ENCODE measurements at places on chromosomes 16 and 17.
A peak's percentile ranks its signal among the peaks of the same experiment; 100 is the strongest.

- no peak for DNase-seq
Measured at GRCh38 chr16:61887903-61888302, 148.3 kb downstream of the CDH8 start.

DNA sequence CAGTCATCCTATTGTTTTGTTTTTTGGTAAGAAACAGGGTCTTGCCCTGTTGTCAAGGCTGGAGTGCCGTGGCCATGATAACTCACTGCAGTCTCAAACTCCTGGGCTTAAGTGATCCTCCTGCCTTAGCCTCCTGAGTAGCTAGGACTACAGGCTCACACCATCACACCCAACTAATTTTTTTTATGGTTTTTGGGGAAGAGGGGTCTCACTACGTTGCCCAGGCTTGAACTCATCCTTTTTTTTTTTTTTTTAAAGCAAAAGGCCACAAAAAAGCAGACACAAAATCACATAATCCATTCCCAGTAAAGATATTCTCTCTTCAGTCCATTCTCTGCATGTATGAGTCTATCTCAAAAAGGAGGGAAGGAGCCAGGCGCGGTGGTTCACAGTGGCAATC is 5.5 kb downstream of the SPAG9 start:
- DNase-seq = no peak

- no peak for DNase-seq
Measured at GRCh38 chr17:30796016-30796415, 28.5 kb downstream of the CRLF3 start.

DNA sequence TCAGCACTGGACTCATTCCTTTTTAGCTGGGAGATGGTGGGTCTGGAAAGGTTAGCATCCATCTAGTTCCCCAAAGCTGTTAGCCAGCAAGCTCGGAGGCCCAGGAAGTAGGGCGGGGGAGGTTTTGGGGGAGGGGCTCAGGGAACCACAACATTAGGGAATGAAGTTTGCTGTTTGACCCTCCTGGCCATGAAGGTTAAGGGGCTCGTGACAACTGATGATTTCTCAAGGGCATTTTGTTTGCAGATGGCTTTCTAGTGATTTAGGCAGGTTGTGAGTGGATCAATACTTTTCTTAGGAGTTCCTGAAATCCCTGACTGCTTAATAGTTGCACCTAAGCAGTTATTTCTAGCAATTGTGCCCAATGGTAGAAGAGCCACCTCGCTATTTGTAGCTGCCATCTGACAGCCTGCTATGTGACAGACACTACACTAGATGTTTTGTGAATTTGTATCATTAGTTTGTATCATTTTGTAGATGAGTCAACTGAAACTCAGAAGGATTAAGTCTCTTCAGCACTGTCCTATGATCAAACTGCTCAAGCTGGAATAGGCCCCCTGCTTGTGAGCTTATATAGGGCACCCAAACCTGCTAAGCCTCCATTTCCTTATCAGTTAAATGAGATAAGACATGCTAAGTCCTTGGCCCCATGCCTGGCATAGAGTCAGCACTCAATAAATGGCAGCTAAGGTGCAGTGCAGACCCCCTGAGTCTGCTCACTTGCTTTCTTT is 146.4 kb downstream of the IRX3 start:
- no peak for DNase-seq

DNA sequence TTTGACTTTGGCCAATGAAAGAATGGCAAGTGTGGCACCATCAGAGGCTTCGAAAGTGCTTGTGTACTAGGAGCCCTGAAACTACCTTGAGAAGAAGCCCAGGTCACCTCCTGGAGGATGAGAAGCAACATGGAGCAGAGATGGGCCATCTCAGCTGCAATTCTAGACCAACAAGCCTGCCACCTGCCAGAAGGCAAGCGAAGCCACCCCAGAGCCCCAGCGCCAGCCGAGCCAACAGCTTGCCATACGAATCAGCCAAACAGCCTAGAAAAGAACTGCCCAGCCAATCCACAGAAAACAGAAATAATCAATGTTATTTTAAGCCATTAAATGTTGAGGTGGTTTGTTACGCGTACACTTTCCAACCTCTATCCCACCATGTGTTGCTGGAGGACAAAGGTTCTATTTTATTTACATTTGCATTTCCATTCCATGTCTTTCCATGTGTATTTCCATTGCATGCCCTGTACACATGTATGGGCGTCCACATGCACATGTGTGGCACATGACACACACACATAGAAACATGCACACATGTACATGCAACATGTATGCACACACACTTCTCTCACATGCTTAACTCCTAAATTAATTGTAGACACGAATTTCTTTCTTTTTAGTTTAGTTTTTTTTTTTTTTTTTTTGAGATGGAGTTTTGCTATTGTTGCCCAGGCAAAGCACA is 144.3 kb upstream of the TNRC6C start:
- DNase-seq = no peak

DNA sequence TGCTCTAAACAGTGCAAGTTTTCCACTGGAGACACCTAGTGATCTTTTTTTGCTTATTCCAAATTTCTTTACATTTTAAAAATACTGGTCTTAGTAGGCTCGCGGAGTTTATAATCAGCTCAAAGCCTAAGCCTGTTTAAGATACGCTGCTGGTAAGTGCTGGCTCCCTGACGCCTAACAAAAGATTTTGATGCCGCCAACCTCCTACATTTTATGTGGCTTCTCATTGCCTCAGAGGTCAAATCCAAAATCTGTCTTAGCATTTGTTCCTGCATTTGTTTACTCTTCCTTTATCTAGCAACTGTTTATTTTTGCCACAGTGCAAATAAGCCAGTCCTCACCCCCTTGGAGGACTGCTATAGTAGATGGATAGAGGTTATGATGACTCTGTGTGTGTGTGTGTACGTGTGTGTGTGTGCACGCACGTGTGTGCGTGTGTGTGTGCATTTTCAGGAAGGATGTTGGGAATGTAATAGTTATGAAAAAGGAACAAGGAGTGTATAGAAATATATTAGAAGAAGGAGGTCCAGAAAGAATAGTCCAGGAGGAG is 24.8 kb downstream of the HS3ST3B1 start:
- DNase-seq = no peak

GRCh38 chr17:17877529-17878358 is 41.0 kb upstream of the SREBF1 start:
- DNase-seq = peak; percentile 75
